ENCODE measurements at places on chromosomes 12 and 14.
A peak's percentile ranks its signal among the peaks of the same experiment; 100 is the strongest.

GRCh38 chr14:25116607-25117006, 66.7 kb upstream of the STXBP6 start:
- no peak for DNase-seq

- no peak for DNase-seq
Observed at GRCh38 chr12:93460003-93460402, 7.3 kb upstream of the MRPL42 start.

GRCh38 chr12:30979371-30980259, 53.1 kb downstream of the TSPAN11 start:
- DNase-seq = no peak

DNA sequence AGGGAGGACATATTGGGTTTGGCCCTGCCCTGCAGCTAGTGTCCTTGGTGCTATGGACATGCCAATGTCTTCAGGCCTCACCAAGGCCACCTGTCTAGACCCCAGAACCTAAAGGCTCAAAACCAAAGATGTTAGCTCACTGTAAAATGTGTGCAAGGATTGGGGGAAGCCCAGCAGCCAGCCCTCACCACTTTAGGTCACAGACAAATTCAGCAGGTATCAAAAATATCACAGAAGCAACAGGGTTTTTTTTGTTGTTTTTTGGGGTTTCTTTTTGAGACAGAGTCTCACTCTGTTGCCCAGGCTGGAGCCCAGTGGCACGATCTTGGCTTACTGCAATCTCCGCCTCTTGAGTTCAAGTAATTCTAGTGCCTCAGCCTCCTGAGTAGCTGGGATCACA, 29.0 kb upstream of the NINJ2 start:
- no peak for DNase-seq

GRCh38 chr12:124466216-124467128, 100.9 kb downstream of the NCOR2 start:
- peak; percentile 80 for DNase-seq

- DNase-seq = no peak
Observed at GRCh38 chr14:45060551-45060950, 23.4 kb upstream of the PRPF39 start.

DNA sequence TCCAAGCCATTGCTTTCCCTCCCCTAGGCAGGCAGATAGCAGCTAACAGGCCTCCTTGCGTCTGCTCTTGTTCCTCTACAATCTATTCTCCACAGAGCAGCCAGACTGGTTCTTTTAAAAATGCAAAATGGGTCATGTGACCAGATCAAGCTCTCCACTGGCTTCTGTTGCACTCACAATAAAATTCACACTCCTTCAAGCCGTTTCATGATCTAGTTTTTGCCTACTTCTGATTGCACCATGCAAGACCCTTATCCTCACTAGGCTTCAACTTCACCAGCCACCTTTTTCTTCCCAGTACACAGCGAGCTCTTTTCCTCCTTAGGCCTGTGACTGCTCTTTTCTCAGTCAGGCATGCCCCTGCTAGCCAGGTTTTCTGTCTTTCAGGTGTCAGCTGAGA, 6.1 kb upstream of the KRAS start:
- no peak for DNase-seq

DNA sequence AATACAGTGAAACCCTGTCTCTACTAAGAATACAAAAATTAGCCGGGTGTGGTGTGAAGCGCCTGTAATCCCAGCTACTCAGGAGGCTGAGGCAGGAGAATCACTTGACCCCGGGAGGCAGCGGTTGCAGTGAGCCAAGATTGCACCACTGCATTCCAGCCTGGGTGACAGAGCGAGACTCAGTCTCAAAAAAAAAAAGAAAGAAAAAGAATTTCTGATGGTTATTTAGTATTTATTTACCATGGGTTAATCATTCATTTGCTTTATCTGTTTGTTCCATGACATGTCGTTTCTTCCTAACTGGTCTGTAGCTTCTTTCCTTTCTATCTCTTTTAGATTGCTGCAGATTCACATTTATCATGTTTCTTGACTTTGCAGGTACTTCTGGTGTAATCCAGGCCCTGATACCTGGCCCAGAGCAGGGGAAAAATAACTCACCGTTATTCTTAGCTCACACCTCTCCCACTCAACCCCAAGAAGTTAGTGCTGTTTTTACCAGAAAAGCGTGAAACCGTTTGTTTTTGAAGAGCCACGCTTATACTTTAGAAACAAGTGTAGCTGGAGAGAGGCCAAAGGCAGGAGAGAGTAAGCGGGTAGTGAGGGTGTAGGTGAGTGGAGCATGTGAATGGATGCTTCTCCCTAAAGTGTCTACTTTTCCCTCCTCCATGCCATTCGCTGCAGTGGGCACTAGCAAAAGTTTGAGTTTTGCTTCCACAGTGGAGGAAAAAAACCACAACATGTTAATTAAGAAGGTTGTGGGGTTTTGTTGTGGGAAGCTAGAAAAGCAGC, 45.4 kb downstream of the SRGAP1 start:
- no peak for DNase-seq

- DNase-seq = no peak
Observed at GRCh38 chr12:82448911-82449578, 90.7 kb downstream of the METTL25 start.

GRCh38 chr12:879641-880040, 69.9 kb downstream of the RAD52 start:
- DNase-seq = no peak

- no peak for DNase-seq
Observed at GRCh38 chr14:106622200-106622745, 1095.9 kb downstream of the TMEM121 start.

- no peak for DNase-seq
Observed at GRCh38 chr12:29067430-29067829, 81.6 kb upstream of the FAR2 start.

DNA sequence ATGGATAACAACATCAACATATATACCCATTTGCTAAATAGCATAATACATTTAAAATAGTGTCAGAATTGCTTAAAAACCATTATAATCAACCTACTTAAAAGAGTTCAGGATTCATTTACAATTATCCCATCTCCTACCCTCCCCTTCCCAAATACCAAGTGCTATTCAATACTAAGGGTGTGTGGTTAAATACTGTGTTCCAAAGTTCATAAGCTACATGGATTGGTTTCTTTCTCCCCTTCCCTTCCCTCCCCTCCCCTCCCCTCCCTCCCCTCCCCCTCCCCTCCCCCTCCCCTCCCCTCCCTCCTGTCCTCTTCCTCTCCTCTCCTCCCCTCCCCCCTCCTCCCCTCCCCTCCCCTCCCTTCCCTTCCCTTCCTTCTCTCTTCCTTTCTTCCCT, 97.0 kb upstream of the NPAS3 start:
- DNase-seq = no peak

DNA sequence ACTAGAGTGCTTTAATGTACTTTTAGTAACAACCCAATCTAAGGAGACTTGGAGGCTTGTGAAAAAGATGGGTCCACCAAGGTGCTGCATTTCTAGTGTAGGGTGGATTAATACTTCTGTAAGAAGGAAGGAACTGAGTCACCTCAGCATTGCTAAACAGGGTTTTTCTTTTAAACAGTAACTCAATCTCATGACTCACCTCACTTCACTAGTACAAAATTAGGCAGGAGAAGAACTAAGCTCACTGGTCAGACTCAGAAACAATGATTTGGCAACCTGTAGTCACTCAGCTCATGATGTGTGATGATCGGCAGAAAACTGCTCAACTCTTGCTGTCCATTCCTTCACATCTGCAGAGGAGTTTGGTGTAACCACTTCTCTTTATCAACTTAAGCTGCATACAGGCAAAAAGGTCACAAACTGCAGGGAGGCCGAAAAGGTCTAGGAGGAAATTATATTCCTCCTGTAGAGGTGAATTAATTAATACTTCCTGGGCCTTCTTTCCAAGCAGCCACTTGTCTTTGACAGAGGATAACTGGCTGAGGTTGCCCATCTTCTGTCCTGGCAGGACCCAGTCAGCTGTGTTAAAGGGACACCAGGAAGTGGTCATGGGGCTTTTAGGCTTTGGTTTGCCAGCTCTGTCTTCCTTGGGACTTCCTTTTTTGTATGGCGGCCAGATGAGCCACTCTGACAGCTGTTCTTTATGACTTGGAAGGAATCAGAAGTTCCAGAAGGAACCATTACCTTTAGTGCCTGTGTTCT, 466.9 kb downstream of the FUT8 start:
- no peak for DNase-seq

DNA sequence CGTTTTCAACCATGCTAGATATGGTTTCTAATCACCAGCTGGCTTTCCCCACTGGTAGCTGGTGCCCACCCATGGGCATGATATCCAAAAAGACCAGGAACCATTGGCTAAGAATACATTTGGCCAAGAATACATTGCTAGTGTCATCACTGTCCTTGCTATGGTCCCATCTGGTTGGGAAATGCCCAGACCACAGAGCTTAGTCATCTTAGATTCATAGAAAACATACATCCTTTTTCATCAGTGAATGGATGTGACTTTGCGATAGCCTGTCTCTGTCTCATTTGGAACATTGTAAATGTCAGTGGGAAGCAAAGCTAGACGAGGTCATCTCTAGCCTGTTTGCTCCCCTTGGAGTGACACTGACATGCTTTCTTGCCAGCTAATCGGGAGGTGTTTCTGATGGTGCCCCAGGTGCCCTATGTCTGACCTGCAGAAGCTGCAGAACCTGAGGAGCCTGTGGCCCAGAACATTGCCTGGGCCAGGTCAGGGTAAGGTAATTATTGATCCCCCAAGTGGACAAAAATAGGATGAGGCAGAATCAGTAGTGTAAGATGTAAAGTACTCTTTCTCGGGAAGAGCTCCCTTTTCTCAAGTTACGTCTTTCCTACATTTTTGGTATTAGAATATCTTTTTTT, 194.8 kb downstream of the SLC41A2 start:
- no peak for DNase-seq

DNA sequence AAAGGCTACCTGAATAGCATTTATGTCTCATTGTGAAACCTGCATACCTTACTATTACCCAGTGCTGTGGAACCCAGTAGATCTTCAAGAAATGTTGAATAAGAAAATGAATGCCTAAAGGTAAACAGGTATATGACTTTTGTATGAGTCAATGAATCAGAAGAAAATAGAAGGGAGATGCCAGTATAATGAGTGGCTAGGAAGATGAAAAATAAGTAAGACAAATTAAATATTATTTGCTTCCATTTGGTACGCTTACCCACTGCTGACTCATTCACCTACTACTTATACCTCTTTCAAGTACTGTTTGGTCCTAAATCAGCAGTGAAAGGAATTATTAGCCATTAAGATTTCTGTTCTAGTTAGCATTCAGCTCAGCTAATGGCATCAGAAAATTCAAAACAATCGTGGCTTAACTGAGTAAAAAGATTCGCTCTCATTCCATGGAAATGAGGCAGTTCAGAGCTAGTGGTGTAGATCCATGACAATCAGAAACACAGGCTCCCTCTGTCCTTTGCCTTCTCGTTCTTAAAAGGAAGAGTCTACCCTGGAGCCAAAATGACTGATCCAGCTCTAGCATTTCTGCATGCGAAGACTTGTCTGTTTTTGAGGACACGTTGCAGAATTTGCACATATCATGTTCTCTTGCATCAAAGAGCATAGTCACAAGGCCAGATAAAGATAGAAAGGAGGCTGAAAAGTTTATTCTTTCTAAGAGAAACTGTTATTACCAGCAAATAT, 705.8 kb upstream of the USP15 start:
- no peak for DNase-seq

DNA sequence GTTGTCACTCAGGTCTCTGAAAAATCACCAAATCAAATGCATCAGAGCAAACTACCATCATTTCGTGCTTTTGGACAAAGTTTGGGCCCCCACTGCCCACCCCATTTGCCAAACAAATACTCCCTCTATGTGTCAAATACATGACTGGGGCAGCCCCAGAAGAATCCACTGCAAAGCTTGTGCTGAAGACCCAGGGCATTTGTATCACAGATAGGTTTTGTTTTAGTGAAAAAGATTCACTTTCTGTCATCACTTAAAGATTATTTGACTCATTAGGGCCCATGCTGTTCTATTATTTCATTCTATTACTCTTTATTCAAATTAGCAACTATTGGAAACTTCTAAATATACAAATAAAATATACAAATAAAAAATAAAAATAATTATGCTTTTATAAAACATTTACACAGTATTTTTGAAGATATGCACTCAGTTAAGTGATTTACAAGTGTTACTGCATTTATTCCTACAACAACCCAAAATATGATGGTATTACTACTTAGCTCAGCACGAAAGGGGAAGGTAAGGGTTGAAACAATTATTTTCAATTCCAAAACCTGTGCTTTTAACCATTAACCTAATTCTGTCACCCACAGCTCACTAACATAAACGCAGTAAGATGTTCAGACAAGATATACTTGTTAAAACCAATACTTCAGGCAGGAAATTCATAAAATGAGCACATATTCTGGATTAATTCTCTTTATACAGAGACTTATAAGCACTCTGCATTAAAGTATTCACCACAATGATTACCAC, 36.5 kb downstream of the LRIG3 start:
- DNase-seq = no peak

DNA sequence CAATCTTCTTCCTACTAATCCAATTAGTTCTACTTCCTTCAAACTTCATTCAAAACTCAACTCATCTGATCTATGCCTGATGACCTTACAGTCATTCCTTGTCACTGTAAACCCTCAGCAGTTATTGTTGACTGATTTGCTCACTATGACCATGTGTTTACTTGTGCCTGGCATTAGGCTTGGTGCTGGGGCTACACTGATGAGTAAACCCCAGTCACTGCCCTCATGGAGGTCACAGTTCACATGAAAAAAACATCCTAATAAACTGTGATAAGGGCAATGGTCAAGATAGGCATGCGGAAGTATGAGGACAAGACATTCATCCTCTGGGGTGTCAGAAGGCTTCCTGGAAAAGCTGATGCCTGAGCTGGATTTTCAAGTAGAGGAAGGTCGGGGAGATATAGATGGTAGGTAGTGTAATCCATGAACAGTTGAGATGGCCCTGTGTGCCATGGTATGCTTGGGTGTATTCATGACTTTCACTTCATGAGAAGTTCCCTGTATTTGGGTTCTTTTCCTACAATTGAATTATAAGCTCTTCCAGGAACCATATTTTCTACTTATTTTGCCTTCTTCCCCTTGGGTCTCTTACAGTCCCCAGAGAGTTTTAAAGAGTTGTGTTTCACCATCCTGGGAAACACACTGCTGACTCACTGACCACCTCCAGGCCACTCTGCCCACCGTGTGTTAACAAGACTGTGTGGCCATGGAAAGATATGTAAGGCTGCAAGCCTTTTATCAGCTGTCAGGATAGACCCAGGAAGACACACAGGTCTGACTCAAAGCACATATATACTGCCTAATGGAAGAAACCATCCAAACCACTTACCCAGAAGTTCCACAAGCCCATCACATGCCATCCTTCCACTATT, 38.7 kb upstream of the DUSP6 start:
- no peak for DNase-seq

DNA sequence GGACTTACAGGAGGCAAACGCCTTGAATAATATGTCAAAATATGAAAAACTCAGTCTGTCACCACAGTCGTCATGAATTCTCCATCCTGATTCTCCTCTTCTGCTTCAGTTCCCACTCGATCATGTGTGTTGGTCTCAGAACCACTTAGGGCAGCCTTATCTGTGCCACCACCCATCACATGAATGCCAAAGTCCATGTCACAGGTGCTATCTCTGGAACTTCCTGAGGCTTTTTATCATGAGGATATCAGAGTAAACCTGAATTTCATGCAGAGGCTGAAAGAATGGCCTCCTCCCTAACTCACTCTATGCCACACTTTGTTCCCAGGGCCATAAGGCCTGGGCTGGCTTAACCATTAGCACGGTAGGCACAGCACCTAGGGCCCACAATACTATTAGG, 28.8 kb upstream of the MAP3K9 start:
- DNase-seq = no peak
